ENCODE measurements at places on chromosomes 4 and X.

DNA sequence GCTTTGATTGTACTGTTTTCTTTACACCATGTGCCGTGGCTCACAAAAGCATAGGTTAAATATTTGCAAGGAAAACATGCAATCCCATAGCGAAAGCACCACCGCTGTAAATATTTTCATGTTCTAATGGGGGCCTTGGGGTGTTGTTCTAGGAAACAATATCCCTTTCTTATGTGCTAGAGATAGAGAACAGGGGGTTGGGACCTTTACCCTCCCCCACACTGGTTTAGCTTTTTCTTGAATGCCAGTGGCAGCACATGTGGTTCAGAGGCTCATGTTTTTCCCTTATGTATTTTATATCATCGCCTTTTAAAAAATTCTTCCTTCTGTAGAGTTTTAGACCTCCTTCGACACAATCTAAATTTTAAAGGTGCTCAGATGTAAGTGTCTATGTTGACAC, 422.6 kb upstream of the TENM3 start:
- DNase-seq: no peak

DNA sequence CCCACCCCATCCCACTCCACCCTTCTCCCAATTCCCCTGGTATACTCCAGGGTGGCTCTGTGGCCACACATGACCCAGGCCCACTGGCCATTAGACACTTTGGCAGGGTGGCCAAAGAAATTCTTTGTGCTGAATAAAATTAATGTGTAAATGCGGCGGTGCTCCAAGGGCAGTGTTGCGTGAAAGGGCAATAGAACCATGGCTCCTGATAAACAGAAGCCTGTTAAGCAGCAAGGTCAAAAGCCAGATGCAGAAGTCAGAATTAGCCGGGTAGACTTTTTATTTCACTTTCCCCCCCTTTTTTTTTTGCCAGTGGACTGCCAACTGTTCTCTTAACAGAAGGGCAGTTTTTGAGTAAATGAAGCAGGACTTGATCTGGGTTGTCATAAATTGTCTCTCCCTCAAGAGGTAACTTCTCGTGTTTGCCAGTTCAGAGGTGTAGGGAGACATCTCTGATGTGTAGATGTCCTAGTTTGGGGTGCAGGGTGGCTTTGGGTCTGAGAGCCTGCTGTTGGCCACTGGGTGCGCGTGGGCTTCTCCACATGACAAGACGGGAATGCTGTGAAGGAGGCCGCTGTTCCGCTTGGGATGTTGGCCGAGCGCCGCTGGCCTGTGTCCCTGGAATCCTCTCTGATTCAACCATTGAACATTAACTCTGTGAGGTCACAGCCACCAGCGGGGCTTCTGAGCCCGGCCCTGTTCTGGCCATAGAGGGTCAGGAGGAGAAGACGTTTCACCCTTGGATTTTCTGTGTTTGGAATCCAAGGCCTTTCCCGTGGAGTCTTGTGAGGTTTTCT, 139.5 kb downstream of the TBL1X start:
- no peak for DNase-seq

DNA sequence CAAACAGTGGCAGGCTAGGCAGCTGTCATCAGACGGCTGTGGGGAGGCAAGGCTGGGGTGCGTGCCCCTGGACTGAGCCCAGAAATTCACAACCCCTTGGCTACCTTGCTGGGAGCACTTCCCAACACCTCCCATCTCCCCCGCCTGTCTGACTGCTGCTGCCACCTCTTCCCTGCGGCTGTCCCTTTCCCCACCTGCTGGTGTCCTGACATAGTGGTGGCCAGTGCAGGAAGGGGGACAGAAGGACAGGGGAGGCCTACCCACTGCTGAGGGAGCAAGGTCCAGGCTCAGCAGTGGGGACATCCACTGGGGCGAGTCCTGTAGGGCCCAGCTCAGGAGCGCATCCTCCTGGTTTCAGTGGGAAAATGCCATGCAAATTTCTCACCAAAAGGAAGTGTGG, 3.4 kb downstream of the ABCD1 start:
- DNase-seq: no peak

- DNase-seq: no peak
Observed at GRCh38 chr4:152278505-152279233, 257.2 kb downstream of the FBXW7 start.

DNA sequence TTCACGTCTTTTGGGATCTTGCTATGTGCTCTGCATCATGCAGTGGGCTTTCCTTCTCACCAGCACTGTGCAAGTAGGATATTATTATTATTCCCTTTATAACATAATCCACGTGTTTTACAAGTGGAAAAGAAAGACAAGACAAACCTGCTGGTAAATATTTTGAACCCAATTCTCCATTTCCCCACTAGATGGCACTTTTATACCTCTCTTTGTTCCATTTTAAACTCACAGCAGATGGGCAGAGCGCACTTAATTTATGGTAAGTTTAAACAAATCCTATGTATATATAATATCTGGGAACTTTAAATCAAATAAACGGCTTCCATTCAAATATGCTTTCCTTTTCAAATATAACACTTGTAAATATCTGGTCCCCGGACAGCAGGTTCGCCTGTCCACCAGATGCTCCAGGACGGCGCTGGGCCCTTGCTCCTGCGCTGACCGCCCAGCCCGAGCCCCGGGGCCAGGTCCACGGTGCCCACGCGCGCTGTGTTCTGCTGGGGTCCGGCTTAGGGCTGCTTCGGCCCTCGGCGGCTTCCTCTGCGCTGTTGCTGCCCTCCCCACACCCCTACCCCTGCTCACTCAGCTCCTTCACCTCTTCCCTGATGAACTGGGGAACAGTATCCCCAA, 31.1 kb downstream of the F11 start:
- no peak for DNase-seq

GRCh38 chrX:126141014-126141413, 25.1 kb downstream of the DCAF12L2 start:
- DNase-seq: no peak
